ENCODE measurements at places on chromosomes 7 and 10.

DNA sequence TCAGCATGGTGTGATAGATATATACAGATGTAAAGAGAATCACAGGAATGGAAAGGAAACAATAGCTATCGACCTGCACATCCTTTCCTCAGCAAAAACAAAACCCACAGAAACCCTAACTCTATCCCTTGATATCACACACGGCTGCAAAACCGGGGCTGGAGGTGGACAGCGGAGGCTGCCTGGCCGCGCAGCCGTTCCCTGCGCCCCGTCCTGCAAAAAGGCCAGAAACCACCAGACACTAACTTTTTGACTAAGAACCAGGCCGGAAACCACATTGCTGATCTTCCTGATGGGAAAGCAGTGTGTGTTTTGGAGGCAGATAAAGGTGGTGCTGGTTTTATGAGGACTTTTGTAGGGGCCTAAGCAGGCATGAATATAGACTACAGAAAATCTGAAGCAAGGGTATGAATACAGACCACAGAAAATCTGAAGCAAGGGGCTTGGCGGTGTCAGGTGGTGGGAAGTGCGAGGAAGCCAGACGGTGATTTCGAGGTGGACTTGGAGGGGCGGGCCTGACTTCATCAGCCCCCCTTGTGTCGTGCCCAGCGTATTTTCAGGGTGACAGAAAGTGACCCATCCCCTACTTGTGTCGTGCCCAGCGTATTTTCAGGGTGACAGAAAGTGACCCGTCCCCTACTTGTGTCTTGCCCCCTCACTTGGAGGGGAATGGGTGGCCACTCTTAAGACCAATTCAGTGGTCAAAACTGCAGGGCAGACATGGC is 123.3 kb downstream of the WDR37 start:
- DNase-seq, result no peak

- DNase-seq, result peak; percentile 23
Observed at GRCh38 chr7:107644309-107644974, 16.2 kb upstream of the SLC26A4 start.

DNA sequence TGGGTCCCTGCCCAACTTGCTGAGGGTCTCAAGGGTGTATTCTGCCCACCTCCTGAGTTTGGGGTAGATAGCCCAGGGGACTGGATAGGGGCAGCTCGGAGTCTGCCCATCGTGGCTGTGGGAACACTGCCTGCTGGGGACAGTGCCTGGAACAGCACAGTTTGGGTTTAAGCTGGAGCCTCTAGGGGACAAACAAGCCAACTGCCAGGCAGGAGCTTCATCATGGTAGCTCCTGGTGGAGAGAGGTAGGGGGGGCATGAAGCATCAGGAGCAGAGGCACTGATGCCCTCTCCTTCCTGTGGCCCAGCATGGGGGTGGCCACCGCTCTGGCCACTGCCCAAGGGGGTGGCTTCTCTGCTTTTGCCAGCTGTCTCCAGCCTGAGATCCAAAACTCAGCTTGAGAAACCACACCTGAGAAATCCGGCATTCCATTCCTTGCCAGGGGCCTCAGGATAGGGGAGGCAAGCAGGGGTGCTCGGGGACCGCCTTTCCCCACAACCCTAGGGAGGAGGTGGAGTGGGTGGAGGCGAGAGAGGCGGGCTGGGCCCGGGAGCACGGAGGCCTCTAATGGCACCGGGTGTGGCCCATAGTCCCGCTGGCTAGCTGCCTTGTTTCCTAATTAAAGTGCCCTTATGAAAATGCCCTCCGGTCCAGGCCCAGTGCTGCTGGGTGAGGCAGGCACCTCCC is 47.6 kb downstream of the UNC5B start:
- peak; percentile 86 for DNase-seq

DNA sequence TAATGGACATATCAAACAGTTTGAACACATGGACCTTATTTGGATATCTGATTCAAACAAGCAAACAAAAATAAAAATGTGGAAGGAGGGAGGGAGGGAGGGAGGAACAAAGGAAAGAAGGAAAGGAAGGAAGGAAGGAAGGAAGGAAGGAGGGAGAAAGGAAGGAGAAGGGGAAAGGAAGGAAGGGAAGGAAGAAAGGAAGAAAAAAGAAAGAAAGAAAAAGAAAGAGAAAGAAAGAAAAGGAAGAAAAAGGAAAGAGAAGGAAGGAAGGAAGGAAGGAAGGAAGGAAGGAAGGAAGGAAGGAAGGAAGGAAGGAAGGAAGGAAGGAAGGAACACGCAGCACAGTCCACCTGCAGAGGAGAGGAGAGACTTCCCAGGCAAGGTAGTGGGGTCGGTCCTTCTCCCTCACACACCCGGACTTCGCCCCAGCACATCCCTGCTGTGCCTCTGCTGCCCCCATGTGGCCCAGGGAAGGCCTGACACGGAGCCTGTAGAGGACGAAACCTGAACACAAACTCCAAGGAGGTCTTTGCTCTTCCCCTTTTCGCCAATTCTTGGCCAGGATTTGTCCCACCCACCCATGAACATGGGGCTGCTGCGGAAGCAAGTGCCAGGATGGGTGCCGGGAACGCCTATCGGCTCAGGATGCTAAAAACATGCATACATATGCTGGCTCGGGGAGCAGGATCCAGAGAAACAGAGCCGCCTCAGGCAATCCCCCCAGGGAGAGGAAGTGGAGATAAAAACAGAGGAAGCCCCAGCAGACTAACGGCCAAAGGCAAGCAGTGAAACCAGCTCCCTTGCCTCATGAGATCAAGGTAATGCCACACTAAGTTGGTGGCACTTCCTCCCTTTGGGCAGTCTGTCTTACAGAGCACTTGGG is 52.3 kb upstream of the DGKI start:
- DNase-seq, result peak; percentile 85

GRCh38 chr10:22438711-22439110 is 93.4 kb downstream of the SPAG6 start:
- no peak for DNase-seq

GRCh38 chr10:25531457-25532061 is 356.8 kb downstream of the GPR158 start:
- no peak for DNase-seq

GRCh38 chr7:4713183-4713784 is 31.2 kb downstream of the FOXK1 start:
- DNase-seq, result no peak

- DNase-seq, result no peak
Observed at GRCh38 chr7:29421010-29421956, 142.4 kb upstream of the PRR15 start.

- no peak for DNase-seq
Observed at GRCh38 chr7:139648941-139649425, 125.5 kb downstream of the CLEC2L start.

GRCh38 chr7:151891182-151891581 is 14.3 kb upstream of the PRKAG2 start:
- DNase-seq, result peak; percentile 55

DNA sequence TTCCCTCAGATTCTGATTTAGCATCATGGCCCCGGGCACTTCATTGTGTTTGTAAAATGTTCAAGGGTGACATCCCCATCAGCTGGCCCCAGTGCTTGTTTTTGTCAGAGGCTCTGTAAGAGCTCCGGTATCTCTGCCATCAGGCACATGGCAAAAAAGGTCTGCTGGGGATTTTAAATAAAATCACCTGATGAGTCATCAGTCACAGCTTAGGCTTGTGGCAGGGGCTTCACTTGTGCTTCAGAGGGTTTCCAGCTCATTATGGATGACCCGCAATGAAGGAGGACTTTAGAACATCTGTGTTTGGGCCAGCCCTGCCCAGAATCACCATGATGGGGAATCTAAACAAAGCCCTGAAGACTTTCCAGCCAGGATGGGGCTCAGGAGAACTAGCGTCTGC is 259.9 kb downstream of the ZEB1 start:
- DNase-seq, result no peak

- no peak for DNase-seq
Observed at GRCh38 chr7:146654048-146654447, 537.4 kb downstream of the CNTNAP2 start.

DNA sequence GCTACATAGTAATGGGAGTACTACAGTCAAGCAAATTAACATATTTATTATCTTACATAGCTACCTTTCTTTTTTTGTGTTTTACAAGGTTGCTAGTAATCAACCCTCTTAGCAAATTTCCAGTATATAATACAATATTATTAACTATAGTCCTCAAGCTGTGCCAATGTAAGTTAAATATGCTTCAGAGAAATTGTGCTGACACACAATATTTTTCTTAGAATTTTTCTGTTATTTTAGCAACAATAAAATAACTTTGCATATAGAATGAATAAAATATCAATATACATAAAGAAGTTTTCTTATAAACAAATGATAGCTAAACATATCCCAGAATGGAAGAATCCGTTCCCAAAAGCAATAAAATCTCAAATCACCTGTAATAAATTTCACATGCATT is 1605.1 kb downstream of the REEP3 start:
- DNase-seq, result no peak

- DNase-seq, result no peak
Observed at GRCh38 chr7:45650404-45651394, 76.5 kb downstream of the ADCY1 start.

DNA sequence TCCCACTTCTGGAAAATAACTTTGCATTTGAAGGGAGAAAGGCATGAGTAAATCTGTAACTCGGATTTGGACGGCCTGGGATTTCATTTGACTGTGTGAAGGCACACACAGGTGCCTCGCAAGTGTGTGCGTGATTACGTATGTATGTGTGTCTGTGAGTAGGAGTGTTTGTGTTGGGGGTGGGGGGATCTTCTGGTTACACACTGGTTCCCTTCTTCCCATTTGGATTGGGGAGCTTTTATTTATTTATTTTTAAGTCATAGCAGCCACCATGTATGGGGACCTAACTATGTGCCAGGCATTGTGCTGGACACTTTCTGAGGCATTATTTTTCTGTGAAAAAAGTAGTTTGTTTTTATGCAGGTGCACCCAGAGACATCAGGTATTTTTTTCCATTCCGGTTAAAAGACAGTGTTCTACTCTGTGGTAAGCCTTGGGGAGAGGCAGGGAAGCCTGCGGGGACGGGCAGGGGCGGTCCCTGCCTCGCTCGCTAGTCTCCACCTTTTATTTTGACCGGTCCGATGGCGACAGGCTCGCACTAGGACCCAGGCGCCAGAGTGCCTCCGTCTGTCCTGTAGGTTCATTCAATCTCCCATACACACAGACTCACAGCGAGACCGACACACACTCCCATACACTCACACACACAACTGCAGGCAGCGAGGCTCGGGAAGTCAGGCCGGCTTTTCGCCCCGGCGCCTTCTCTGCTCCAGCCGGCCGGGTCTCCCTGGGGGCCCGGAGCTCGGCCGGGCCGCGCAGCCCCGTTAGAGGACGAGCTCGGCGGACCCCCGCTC is at the start of gene MXI1:
MXI1 (plus strand) TSS at position 595 of the 794 bp plus-strand sequence. CDS start 204 bp downstream, outside the sequence.
- DNase-seq, result peak; percentile 94
